Activated CD4-positive, alpha-beta memory T cell treated with anti-CD3 and anti-CD28 coated beads, Interleukin-2, amount 10 ng/mL, durations not matched to agents 7 days and 5 days (primary cell): ENCODE measurements at places on chromosomes 1 and 21. TPM values are rescaled to one million over a fixed set of nuclear protein-coding genes. Genes with fewer than 3 reads are reported as not detected.

Gene SGIP1
- total RNA-seq = not detected

Gene S100A13
- 6.1 TPM for total RNA-seq

Gene LPAR3
- 1.7 TPM for total RNA-seq

DNA sequence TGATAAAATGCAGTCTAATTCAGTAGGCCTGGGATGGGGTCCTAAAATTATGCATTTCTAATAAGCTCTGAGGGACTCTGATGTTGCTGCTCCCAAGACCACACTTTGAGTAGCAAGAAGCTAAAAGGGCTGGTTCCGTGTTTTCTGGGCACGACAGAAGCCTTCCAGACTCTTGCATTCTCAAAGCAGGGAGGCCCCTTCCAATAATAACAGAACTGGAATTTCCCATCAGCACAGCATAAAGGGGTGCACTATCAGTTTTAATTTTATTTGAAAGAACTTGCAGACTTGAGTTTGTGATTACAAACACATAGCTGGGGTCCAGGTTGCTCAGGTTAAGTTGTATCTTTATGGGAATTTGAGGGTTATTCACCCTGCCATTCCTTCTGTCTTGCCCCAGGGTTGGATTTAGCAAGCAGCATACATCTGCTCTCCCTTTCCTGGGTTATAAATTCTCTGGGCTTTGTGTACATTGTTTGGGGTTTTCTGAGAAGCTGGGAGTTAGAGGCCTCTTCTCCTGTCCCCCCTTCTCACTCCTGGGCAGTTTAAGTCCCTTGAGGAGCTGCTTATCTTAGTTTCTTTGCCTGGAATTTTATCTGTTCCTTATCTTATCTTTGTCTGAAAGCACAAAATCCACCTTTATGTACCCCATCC is 94.2 kb upstream of the SLC2A1 start:
- peaks cover 6% of the 10 kb centered on the region for H3K36me3 ChIP-seq
- H3K4me1 ChIP-seq = peaks cover 12% of the 10 kb centered on the region

- H3K36me3 ChIP-seq = no peaks in the 10 kb centered on the region
- H3K4me1 ChIP-seq = no peaks in the 10 kb centered on the region
Observed at GRCh38 chr1:13224480-13225060, 1.4 kb downstream of the PRAMEF18 start.

GRCh38 chr21:39675993-39676661 is 63.4 kb downstream of the B3GALT5 start:
- no peaks in the 10 kb centered on the region for H3K36me3 ChIP-seq
- H3K27ac ChIP-seq = no peak overlapping the region
- DNase-seq = no peak

DNA sequence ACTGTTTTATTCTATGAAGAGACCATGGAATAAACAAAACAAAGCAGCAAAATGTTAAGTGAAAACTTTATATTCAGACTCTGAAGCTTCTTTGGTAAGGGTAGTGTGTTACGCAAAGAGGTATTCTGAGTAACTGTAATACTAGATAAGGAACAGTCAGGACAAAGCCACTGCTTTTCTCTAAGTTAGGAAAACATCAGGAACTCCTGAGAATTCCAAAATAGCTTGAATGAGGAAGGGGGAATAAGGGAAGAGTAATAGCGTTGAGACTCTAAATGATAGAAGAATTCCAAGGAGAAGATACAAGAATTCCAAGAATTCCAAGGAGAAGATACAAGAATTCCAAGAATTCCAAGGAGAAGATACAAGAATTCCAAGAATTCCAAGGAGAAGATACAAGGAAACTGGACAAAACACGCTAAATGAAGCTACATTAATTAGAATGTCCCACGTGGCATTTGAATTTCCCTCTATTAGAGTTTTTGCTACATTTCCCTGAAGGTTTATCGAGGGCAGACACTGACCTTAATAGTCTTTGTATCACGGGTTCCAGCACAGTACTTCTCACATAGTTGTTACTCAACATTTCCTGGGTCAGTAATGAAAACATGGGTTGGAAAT is 71.5 kb downstream of the SMYD3 start:
- no peak overlapping the region for H3K4me3 ChIP-seq
- no peak overlapping the region for H3K27ac ChIP-seq
- H3K36me3 ChIP-seq = peaks cover 9% of the 10 kb centered on the region
- H3K4me1 ChIP-seq = no peaks in the 10 kb centered on the region
- peaks cover 2% of the 10 kb centered on the region for H3K27me3 ChIP-seq
